ENCODE measurements at places on chromosomes 6 and 20. TPM values are rescaled to one million over a fixed set of nuclear protein-coding genes. Genes with fewer than 3 reads are reported as not detected.

DNA sequence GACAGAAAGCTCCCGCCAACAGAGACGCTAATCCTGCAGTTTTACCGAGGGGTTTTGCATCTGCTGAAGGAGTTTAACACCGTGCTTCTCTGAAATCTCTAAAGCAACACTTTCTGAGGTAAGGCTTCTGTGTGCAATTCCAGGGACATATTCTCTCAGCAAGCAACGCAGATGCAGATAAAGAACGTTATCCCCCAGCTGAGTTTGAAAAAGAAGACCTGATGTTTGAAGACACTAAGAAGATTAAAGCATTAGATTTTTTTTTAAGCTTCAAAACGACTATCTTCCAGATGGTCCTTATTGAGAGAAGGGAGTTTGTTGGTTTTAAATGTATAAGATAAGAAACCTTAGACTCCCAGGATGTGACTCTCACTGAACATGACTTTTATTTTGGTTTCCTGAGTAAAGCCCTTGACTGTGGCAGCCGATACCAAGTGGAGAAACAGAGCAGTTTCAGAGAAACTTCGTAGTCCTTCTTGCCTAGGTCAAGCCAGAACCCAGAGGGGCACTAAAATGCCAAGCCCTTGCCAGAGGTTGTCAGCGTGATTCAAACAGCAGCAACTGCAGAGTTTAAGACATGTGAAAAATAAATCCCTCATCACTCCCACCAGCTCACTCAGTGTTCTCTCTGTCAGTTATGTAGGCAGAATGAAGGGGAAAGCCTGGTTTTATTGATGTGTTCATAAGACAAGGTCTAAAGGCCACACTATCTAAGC is 353.3 kb upstream of the CNR1 start:
- no peak for DNase-seq

DNA sequence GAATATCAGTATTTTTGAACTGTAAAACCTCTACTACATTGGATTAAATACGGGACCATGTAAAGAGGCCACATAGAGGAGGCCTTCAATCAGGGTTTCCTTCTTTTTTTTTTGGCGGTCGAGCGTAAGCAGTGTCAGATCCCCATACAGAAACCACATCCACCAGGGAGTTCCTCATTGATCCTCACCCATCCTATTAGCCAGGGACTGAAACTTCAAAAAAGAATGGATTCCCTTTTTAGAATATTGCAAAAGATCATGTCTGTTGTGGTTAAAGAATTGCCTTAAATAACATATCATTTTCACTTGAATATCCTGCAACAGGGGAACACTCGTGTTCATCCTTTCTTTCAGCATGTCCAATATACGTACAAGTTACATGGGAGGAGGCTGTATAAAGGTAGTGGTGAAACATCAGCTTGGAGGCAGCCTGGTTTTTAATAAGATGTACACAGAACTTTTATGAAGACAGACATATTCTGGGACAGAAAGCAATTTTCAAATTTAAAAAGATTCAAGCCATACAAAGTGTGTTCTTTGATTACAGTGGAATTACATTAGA is 96.1 kb downstream of the PPP1R14C start:
- no peak for DNase-seq

DNA sequence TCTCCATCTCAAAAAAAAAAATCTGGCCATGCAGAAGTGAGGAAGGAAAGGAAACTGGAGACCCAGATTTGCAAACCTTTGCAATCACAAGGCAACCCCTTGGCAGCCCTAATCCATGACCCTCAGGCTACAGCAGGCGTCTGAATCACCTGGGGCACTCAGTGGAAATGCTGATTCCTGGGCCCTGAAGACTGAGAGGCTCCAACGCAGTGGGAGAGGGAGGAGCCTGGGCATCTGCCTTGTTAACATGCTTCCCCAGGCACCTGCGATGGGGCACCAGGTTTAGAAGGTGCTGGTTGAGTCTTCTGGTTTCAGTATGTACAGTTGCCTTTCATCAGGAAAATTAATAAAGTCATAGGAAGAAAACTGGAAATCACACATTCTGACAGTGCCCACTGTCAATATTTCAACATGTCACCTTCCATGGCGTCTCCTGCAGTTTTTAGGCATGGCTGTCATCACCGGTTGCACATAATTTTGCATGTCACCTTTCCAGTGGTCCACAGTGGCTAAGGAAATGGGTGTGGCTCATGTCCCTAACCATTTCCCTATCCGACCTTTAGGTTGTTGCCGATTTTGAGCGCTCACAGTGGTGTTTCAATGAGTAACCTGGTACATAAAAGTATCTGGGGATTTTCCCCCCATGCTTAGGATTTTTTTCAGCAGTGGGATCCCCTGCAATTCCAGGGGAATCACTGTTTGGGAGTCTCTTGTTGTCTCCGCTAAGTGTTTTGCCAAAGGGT is 56.9 kb downstream of the PREX1 start:
- no peak for DNase-seq

The CAGE1 gene
- 0.39 TPM for total RNA-seq

DNA sequence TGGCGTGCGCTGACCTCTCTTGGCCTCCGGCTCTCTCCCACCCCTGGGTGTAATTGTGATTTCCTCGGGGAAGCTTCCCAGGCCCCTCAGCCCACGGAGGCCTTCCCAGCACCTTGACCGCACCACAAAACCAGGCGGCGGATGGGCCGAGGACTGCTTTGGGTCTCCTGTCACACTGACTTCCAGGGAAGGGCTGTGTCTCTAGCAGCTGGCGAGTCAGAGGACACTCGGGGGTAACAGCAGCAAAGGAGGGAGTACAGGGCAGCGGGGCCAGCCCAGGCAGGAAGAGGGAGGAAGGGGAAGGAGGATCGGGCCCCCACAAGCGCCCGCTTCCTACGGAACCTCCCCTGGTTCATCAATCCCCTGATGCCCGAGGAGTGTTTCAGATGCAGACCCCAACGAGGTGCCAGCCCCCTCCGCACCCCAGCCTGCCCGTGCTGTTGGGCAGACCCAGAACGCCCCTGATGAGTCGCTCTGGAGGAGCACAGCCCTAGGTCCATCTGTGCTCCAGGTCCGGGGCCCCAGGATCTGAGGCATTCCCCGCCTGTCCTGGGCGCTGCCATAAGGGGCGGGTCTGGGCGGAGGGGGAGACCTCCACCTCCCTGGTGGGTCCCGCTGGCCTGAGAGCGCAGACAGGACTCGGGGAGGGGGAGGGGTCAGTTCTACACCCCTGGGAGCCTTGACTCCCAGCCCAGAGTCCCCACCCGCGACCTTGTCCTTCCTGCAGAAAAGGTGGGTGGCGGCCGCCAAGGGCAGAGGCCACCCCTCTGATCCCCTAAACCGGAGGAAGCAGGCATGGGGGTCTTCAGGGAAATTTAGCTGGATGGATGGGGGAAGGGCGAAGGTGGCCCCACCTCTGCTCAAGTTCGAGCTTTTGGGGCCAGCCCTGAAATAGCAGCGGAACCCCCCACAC is 956 bp downstream of the CHRNA4 start:
- DNase-seq = no peak

DNA sequence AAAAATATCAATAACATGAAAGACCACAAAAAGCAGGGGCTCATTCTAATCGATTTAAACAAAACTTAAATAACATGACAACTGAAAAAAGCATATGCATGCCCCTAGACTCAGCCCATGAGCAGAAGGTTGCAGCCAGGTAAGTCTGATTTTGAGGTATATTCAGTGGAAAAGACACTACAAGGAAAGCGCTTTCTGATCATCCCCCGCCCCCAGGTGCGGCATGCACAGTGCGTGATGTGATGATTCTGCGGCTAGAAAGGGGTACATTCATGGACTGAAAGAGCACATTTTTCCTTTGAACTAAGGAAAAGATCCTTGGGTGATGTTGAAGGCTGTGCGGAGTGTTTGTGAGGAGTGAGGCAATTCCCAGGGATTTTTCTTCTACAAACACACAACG is 16.9 kb upstream of the FOXC1 start:
- no peak for DNase-seq

The VSX1 gene
- not detected for total RNA-seq

The SIRPG gene
- 28.3 TPM for total RNA-seq

The FAM229B gene
- total RNA-seq = 4.4 TPM

GRCh38 chr6:157273756-157274470 is 49.4 kb downstream of the TMEM242 start:
- peak; percentile 73 for DNase-seq

DNA sequence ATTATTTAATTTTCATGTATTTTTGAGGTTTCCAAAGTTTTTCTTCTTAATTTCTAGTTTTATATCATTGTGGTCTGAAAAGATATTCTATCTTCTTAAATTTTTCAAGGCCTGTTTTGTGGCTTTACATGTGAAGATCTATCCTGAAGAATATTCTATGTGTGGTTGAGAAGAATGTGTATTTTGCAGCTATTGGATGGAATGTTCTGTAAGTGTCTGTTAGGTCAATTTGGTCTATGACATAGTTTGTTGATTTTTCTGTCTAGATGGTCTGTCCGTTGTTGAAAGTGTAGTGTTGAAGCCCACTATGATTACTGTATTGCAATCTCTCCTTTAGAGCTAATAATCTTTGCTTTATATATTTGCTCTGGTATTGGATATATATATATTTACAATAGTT is 125.7 kb downstream of the CRYBG1 start:
- no peak for DNase-seq

The PCSK2 gene
- not detected for total RNA-seq

The LY6G6F gene
- not detected for total RNA-seq

The GMPR gene
- 0.95 TPM for total RNA-seq

The MCCD1 gene
- total RNA-seq = not detected

GRCh38 chr20:31705598-31706597 is 16.8 kb downstream of the BCL2L1 start:
- DNase-seq = no peak

- no peak for DNase-seq
Observed at GRCh38 chr6:132693478-132693877, 20.4 kb downstream of the VNN1 start.

- no peak for DNase-seq
Observed at GRCh38 chr6:31321820-31322219, 35.2 kb downstream of the HLA-B start.

The TFAP2D gene
- not detected for total RNA-seq

The LY6G5C gene
- 0.67 TPM for total RNA-seq

- no peak for DNase-seq
Observed at GRCh38 chr6:158758941-158759479, 60.2 kb downstream of the EZR start.

DNA sequence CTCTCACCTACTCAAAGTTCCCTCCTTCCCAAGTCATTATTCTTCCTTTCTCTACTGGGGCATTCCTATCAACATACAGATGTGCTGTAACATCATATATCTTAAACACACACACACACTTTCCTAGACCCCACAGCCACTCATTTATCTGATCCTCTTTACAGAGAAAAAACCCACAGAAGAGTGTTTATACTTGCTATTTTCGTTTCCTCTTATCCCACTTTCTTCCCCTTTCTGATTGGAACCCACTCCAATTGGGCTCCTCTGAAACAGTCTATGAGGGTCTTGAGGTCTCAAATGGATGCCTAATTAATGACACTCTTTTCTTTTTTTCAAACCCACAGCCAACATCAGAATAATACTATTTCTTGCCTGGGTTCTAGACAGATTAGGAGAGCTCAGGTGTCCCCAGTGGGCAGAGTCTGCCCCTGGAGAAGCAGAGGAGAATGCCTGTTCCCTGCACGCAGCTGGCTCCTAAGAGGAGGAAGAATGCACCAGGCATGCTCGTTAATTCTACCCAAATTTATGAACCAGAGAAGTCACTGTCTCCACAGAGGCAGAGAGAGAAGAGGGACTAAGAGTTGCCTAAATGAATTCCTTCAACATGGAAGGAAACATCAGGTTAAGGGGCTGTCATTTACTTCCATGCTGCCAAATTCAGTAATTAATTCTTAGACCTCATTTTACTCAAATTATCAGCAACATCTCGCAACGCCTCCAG is 65.9 kb downstream of the CRYBG1 start:
- no peak for DNase-seq

DNA sequence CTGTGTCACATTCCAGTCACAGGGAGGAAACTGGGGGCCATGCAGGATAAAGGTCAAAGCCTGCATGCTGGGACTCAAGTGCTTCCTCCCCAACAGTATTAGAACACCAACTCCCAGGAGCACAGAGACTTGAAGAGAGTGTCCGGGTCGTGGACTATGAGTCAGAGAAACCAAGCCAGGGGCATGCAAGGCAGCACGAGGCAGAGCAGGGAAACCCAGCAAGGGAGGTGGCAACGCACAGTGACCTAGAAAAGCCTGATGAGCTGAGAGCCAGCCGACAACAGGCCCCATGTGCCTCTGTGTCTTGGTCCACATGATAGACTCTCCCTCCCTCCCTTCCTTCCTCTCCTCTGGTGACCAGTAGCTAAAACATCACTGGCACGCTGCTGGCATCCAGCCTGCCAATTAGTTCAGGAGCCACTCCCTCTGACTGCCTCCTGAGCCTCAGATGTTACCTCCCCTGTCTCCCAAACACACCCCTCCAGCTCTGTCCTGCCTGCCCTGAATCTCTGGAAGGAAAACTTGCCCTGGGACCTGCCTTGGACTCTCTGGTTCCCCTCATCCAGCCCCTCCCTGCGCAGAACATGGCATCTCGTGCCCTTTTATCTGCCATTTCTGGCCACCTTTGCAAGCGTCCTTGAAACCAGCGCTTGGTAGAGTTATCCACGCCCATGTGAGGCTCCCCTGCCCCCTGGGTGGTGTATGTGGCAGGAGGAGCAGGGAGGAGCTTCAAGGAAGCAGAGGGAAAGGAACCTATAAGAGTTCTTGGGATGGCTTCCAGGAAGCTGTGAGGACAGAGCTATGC is 16.2 kb upstream of the RNF39 start:
- no peak for DNase-seq

The ID1 gene
- total RNA-seq = 24.2 TPM

DNA sequence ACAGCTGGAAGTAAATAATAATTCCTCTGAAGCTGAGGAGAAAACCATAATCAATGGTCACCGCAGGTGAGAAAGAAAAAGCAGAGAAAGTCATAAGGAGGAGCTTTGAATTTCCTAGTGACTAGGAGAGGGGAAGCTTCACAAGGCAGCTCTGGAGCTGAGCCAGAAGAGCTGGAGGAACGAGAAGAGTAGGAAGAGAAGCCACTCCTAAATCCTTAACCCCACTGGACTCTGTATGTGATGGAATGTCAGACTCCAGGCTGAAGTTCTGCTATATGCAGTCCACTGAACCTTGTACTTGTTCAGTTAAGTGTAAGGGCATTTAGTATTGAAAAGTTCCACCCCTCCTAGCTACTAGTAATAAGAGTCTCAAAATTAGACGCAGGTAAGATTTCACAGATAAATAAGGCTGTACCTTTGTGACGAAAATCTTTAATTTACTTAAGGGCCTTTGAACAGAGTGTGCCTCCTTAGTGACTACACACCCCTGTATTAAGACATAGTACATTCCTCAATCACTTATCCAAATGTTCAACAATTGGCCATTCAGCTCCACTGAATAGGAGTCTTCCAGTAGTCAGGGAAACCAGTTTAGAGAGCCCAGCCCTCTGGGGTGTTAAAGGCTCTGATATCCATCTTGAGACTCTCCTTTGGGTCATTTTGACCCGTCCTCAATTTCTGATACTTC is 71.4 kb upstream of the UFL1 start:
- no peak for DNase-seq

- no peak for DNase-seq
Observed at GRCh38 chr20:53804920-53805894, 211.6 kb upstream of the ZNF217 start.

DNA sequence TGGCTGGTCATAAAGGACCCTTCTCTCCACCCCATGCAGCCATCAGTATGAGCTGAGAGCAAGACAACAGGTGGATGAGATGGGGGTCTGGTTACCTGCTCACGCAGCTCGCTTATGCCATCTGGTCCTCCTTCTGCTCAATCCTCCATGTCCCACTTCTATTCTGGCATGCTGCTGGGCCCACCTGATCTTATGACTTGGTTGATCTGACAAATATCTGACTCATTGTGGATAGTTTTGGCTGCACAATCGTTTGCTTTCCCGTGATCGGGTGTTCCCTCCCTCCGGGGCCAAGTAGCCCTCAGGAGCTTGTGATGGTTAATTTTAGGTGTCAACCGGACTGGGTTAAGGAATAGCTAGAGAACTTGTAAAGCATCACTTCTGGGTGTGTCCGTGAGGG is 26.6 kb upstream of the ELMO2 start:
- DNase-seq = no peak

Data from CD4-positive, alpha-beta T cell (primary cell).